ENCODE measurements at places on chromosomes 3 and 15.

GRCh38 chr15:74426404-74427281 is 7.1 kb downstream of the SEMA7A start:
- peak; percentile 53 for DNase-seq

DNA sequence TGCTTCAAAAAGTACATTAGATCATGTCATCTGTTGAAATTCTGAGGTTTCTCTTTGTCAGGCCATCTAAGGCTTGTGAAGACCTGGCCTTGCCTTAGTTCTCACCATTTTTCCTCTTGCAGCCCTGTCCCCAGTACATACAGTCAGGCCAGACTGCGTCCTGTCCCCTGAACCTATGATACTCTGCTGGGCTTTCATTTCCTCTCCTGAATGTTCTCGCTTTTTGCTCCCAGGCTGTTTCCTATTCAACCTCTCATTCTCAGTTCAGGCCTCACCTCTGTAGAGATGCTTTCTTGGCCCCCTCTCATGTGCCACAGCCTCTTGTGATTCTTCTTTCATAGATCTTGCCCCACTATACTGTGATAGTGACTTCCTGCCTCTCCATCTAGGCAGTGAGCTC is 648.8 kb upstream of the KCNMB2 start:
- DNase-seq = no peak

GRCh38 chr3:66403323-66403990 is 97.4 kb downstream of the LRIG1 start:
- DNase-seq = no peak

- DNase-seq = no peak
Measured at GRCh38 chr15:58684036-58684710, 65.3 kb downstream of the ADAM10 start.

GRCh38 chr3:151074256-151074655 is 11.2 kb upstream of the MED12L start:
- DNase-seq = no peak

All from Right ventricle myocardium inferior (tissue), 1 donor.